Stimulated activated CD4-positive, alpha-beta T cell treated with anti-CD3 and anti-CD28 coated beads, TNF-alpha, amount 100 ng/mL, for 1 hour (primary cell): ENCODE measurements at places on chromosomes 7 and 10.
A peak's percentile ranks its signal among the peaks of the same experiment; 100 is the strongest.

DNA sequence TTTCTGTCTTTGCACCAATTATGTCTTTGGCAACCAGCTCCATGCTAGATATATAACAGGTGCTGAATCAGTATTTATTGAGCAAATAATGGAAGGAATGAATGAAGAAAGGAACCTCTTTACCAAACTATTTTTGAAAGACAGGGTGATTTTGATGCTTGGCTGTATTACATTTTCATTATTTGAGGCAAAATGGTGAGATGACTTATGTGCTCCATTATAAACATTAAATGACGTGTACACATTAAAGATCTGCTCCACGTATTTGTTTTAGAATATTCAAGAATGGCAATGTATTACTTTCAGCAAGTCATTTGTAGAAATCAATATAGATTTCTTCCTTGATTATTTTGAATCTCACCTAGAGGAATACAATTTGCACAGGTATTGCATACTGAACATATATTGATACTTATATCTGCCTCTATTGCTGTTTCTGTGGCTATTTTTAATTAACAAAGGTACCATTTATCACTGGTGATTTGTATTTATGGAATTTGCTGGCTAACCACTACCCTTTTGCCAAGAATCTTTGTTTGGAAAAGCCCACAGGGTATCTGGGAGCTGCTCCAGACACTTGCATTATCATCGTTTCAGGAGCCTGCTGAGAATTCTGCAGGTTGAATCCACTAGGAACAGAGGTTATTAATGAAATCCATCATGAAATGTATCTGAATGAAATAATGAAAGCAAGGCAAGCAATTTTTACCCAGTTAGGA lies 92.2 kb downstream of the SEMA3C start:
- DNase-seq, result no peak

GRCh38 chr7:122268101-122268500 lies 36.4 kb downstream of the FEZF1 start:
- no peak for DNase-seq

DNA sequence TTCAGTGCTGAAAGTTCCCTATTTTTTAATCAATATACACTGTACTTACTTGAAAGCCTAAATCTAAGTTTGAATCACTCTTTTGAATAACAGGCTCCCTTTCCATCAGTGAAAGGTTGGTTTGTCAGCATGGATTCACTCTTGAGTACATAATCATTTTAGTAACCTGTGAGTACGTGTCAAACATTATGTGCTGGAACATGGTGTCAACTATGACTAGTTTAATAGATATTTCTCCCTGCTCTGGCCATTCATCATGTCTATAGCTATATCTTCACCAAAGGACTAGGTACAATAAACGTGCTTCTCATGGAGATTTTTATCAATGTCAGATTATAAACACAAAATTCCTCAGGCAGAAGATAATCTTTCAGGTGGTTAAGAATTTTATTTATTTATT lies 61.7 kb upstream of the MDFIC start:
- no peak for DNase-seq

- DNase-seq, result no peak
Observed at GRCh38 chr7:39324139-39324760, 242.0 kb upstream of the YAE1 start.

- no peak for DNase-seq
Observed at GRCh38 chr10:49272251-49273081, 26.5 kb upstream of the C10orf71 start.

GRCh38 chr7:17680943-17681351 lies 259.3 kb downstream of the SNX13 start:
- no peak for DNase-seq

DNA sequence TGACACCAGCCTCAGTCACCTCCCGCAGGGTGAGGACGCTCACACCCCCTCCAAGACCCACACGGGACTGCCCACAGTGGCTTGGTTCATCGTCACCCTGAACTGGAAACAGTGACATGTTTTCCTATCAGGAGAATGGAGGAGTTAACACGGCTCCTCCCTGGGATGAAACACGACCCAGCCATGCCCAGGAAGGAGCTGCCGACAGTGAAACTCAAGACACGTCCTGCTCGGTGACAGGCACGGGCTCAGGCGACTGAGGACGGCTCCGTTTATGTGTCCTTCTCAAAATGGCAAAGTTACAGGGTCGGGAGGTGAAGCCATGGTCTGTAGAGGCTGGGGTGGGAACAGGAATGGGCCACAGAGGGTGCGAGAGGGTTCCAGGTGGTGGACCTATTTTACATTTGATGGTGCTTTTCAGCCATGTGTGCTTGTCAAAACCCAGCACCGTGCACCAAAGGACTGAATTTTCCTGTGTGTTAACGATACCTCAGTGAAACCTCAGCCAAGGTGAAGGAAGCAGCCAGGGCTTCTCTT lies 272.4 kb downstream of the ADARB2 start:
- DNase-seq, result no peak

GRCh38 chr10:109880886-109881768 lies 42.2 kb downstream of the XPNPEP1 start:
- no peak for DNase-seq

- no peak for DNase-seq
Observed at GRCh38 chr10:124588736-124589490, 127.3 kb downstream of the LHPP start.

DNA sequence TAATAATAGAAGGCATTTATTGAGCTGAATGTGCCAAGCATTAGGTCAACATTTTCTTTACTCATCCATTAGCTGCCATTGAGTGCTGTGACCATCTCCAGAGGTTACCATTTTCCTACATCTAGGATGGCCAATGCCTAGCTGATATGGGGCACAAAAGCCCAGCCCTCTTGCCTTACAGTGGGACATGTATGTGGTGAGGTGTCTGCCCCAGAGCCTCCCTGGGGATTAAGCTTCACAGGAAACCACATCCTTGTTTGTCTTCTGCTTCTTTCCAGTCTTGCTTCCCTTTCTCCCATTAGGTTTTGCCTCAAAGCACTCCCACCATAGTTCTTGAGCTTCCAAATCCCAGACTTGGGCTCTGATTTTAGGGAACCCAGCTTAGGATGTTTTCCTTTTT lies 258.7 kb downstream of the SORCS3 start:
- no peak for DNase-seq

DNA sequence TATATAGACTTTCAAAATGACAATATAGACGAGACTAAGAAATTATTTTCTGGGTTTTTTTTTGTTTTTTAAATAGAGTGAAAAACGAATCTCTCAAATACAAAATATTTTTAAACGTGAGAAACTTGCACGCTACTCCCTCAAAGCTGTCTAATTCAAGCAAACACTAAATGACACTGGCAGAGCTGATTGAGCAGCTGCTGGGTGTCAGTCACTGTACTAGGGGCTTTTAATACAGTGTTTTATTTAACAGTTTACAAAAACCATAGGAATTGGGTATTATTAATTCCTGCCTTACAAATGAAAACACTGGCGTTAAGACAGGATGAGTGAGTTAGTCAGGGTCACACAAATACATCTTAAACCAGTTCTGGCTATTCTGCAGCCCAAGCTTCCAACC lies 1209.6 kb upstream of the C7orf33 start:
- DNase-seq, result no peak

- no peak for DNase-seq
Observed at GRCh38 chr7:47737601-47738000, 155.7 kb upstream of the TNS3 start.

- no peak for DNase-seq
Observed at GRCh38 chr10:121307411-121307980, 290.7 kb downstream of the FGFR2 start.

DNA sequence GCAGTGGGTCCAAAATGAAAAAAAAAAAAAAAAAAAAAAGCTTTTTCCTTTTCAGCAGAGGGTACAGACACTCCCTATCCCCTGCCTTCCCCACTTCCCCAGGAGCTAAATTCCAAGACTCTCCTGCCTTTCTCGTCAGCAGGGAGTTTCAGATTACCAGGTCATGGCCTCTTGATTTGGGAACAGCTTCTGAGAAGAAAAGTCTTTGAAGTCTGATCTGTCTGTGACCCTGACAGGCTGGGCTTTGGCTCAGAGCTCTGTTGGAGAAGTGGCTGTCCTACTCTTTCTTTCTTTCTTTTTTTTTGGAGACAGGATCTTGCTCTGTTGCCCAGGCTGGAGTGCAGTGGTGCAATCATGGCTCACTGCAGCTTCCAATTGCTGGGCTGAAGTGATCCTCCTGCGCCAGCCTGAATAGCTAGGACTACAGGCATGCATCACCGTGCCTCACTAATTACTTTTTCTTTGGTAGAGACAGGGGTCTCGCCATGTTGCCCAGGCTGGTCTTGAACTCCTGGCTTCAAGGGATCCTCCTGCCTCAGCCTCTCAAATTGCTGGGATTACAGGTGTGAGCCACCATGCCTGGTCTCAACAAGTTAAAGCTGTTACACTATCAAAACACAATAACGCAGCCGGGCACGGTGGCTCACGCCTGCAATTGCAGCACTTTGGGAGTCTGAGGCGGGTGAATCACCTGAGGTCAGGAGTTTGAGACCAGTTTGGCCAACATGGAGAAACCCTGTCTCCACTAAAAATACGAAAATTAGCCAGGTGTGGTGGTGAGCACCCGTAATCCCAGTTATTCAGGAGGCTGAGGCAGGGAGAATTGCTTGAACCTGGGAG lies 59.9 kb downstream of the COL26A1 start:
- DNase-seq, result no peak

GRCh38 chr7:70379210-70379609 lies 752.7 kb upstream of the GALNT17 start:
- no peak for DNase-seq

GRCh38 chr10:3192856-3193635 lies 20.5 kb upstream of the PITRM1 start:
- peak; percentile 37 for DNase-seq

- DNase-seq, result no peak
Observed at GRCh38 chr10:124596116-124596785, 134.6 kb downstream of the LHPP start.

GRCh38 chr10:48317321-48317990 lies 11.0 kb downstream of the MAPK8 start:
- no peak for DNase-seq

- DNase-seq, result no peak
Observed at GRCh38 chr10:72612203-72612826, 13.6 kb downstream of the MICU1 start.

DNA sequence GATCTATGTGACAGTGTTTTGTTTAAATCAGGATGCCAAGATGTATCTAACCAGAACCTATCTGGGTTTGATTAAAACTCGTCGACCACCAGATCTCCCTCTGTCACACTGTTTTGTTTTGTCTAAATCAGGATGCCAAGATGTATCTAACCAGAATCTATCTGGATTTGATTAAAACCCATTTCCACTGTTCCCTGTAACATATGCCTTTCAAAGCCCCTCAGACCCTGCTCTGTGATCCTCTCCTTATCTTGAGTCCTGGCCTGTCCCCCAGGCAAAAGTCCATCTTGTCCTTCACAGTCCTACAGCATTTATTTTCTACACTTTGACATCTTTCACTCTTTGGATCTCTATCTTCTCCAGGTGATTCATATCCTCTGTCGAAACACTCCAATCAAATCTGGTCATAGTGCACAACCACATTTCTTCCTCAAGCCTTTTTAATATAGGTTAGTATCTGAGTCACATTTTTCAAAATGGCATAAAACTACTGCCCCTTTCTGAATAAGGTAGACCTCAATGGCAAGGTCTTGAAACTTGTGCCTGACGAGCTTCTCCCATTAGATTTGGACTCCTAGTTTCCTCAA lies 32.5 kb downstream of the ERLIN1 start:
- DNase-seq, result no peak

DNA sequence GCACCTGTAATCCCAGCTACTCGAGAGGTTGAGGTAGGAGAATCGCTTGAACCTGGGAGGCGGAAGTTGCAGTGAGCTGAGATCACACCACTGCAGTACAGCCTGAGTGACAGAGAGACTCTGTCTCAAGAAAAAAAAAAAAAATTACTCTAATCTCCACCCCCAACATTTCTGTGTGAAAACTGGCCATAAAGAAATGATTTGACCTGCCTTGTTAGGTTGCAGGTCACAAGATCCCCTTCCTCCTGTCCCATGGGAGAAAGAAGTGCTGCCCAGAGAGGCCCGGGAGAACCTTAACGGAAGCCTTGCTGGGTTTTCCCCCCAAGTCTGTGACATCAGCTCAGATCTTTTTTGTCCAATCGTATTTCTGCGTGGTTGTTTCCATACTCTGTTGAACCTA lies 8.7 kb upstream of the CALHM1 start:
- no peak for DNase-seq

DNA sequence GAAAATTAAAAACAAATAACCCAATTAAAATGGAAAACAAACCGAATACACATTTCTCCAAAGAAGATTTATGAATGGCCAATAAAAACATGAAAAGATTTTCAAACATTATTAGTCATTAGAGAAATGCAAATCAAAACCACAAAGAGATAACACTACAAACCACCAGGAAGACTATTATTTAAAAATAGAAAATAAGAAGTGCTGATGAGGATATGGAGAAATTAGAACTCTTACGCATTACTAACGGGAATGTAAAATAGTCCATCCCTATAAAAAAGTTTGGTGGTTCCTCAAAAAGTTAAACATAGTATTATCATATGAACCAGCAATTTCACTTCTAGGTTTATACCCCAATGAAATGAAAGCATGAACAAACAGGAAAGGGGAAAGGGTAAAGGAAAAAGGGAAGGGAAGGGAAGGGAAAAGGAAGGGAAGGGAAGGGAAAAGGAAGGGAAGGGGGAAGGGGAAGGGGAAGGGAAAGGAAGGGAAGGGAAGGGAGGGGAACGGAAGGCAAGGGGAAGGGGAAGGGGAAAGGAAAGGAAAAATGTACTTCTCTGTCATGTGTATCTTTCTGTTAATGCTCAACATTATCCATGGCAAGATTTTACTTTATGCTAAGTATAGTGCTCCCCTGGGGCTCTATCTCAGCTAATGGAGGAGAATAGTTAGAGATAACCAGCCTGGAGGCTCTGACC lies 125.3 kb upstream of the RSU1 start:
- DNase-seq, result no peak

DNA sequence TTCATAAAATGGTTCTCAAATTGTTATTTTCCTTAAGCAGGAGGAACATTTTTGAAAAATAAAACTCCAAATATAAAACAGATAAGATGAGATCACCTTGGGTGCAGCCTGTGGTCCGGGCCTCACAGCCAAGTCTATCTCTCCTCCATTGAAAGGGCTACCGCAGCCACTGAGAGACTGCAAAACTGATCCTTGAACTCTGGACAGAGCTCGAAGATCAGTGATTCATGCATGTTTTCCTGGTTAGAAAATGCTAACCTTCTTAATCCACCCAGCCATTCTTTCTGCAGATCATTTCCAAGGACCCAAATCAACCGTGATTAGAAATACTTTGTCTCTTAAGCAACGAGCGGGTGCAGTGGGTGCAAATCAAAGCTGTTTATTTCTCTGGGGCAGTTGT lies 378.8 kb downstream of the PLXDC2 start:
- DNase-seq, result no peak

GRCh38 chr7:16421333-16422102 lies at the start of gene CRPPA:
TSS of gene CRPPA (minus strand) at chr7:16421538. CDS start at chr7:16421322, 216 bp downstream.
- no peak for DNase-seq

GRCh38 chr10:89153971-89154370 lies 53.1 kb downstream of the CH25H start:
- no peak for DNase-seq
